ENCODE measurements at places on chromosomes 2 and 18.

- no peak for DNase-seq
These were observed 10.4 kb upstream of the NFATC1 start for GRCh38 chr18:79385326-79385707.

- DNase-seq: no peak
These were observed 83.7 kb downstream of the SP3 start for GRCh38 chr2:173881461-173881860.

GRCh38 chr2:30239308-30239985, 8.1 kb downstream of the LBH start:
- DNase-seq: no peak

- DNase-seq: no peak
These were observed 277.1 kb downstream of the PIEZO2 start for GRCh38 chr18:10872304-10872703.

DNA sequence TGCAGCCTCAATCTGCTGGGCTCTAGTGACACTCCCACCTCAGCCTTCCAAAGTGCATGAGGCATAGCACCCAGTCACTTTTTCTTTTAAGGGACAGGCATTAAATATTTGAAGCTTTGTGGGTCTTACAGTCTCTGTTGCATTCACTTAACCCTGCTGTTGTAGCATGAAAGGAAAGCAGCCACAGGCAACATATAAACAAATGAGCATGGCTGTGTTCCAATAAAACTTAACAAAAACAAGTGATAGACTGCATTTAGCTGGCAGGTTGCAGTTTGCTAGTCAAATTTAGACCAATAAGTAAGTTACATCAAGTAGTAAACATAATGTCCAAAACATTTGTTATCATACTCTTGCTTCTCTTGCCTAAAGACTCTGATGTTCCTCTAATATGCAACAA, 297.3 kb upstream of the MMADHC start:
- DNase-seq: no peak

- DNase-seq: no peak
These were observed 22.4 kb upstream of the REV1 start for GRCh38 chr2:99512181-99512591.

DNA sequence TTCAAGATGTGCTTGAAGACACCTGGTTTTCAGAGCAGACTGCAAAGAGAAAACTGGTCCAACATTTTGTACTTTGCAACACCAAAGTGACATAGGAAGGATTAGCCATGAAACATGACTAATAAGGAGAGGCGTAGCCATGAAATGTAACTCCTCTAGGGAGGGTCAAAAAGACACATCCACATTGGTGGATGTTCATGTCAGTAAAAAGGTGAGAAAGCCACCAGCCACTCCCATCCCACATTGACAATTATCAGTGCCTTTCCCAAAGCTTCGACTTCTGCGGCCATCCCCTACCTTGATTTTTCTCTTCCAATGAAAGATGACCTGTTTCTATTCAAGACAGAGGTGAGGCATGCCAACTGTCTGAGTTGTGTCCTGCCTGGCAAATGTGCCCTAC, 223.2 kb downstream of the ALK start:
- DNase-seq: no peak

DNA sequence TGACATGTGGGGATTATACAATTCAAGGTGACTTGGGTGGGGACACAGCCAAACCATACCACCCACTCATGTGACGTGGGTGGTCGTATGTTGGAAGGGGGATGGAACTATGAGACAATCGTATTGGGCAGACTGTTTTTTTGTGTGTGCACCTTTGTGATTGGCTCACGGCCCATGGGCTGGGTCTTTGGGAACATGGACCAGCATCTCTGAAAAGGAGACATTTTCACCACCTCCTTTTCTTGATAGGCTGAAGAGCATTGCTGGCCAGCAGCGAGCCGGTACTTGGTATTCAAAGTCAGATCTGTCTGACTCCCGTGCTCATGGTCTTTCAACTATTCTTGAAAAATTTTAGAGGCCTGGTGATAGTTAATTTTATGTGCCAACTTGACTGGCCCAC, 62.1 kb downstream of the DIPK1C start:
- DNase-seq: no peak

DNA sequence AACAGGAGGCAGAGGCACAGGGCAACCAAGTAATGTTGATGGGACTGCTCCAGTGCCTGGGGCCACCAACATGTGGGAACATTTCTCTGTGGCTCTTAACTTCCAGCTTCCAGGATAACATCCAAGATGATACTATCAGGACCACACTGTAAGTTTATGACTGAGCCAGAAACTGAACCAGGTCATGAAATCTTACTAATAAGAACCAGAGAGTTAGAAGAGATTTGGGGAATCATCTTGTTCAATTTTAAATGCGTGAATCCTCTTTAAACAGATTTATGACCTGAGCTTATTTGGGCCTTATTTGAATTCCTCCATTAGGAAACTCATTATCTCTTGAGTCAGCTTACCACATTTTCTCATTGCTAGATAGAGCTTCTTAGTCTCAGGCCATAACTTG, 45.0 kb downstream of the MAP2 start:
- no peak for DNase-seq
